Mesothelial cell of epicardium (in vitro differentiated cells): ENCODE measurements at places on chromosomes 7 and 10. TPM values are rescaled to one million over a fixed set of nuclear protein-coding genes. Genes with fewer than 3 reads are reported as not detected.

Gene CRYGN
- 9.4 to 12.2 TPM (median 10.5 TPM) in 3 replicates for total RNA-seq

Gene SUN3
- total RNA-seq = not detected in 3 replicates

Gene ZNF107
- total RNA-seq = 9.9 to 11.7 TPM (median 10.3 TPM) in 3 replicates

Gene EMX2
- total RNA-seq = 2.0 to 3.0 TPM (median 2.8 TPM) in 3 replicates

Gene CAV1
- total RNA-seq = 2.6 to 3.4 TPM (median 2.7 TPM) in 3 replicates

Gene ATP6V0E2
- 27.1 to 30.0 TPM (median 28.3 TPM) in 3 replicates for total RNA-seq

Gene GRID1
- 0.11 to 0.54 TPM (median 0.22 TPM) in 3 replicates for total RNA-seq

Gene EIF5AL1
- 0.07 TPM in 2 of 3 replicates, not detected in the other for total RNA-seq

Gene HGF
- 14.1 to 18.8 TPM (median 15.1 TPM) in 3 replicates for total RNA-seq

Gene HMX2
- not detected in 3 replicates for total RNA-seq

Gene SERPINE1
- total RNA-seq = 11.4 to 15.1 TPM (median 14.2 TPM) in 3 replicates

Gene NPY
- not detected in 3 replicates for total RNA-seq

Gene STYXL1
- total RNA-seq = 35.3 to 40.7 TPM (median 39.9 TPM) in 3 replicates

Gene HHEX
- total RNA-seq = 0.13 to 0.31 TPM in 2 of 3 replicates, not detected in the other

Gene ADAM22
- 4.3 to 6.3 TPM (median 4.7 TPM) in 3 replicates for total RNA-seq

Gene NXPH1
- not detected in 3 replicates for total RNA-seq

Gene TEX47
- not detected in 3 replicates for total RNA-seq

Gene AGAP6
- total RNA-seq = 22.3 to 23.2 TPM (median 23.0 TPM) in 3 replicates
